ENCODE measurements at places on chromosomes 1 and 21. TPM values are rescaled to one million over a fixed set of nuclear protein-coding genes. Genes with fewer than 3 reads are reported as not detected.

DNA sequence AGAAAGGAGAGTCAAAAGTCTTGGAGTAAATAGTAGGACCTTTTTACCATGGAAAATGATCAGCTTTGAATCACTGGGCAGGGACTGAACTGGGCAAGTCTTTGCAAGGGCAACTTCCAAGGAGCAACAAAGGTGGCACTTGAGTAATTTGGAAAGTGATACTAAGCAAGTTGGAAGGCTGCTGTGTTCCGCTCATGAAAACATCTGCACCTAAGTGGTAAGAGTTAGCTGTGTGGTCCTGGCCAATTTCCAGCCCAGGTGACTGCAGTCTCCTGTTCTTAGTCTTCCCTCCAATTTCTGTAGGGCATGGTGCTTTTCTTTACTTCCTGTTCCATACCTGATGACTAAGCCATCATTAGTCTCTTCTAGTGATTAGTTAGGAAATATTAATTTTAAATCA lies 35.5 kb upstream of the PRDM2 start:
- no peak for DNase-seq

- no peak for DNase-seq
These were observed 104.0 kb downstream of the MIS18A start for GRCh38 chr21:32174819-32175218.

DNA sequence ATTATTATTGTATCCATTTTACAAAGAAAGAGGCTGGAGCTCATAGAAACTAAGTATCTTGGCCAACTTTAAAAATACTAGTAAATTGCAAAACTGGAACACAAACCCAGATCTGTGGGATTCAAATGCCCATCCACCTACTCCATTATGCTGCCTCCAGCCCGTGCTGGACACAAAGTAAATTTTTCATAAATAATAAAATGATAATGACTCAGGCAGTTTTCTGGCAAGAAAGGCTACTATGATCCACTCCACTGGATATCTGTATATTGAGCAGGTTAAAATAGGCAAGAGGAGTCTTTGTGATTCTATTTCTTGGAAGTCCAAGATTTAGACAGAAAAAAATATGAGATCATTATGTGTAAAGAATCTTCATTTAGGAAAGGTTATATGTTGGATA lies 138.3 kb upstream of the DUSP10 start:
- no peak for DNase-seq

GRCh38 chr1:218939095-218939494 lies 234.6 kb upstream of the LYPLAL1 start:
- DNase-seq: no peak

SLC30A2 gene
- not detected for total RNA-seq

Measured in Calu3 (cell line).